DMS 273 treated with DMSO at 0.1 percent for 48 hours (cell line): ENCODE measurements at places on chromosomes 5 and 9.

- no peak for DNase-seq
These were observed 12.6 kb upstream of the ENDOG start for GRCh38 chr9:128805661-128806060.

DNA sequence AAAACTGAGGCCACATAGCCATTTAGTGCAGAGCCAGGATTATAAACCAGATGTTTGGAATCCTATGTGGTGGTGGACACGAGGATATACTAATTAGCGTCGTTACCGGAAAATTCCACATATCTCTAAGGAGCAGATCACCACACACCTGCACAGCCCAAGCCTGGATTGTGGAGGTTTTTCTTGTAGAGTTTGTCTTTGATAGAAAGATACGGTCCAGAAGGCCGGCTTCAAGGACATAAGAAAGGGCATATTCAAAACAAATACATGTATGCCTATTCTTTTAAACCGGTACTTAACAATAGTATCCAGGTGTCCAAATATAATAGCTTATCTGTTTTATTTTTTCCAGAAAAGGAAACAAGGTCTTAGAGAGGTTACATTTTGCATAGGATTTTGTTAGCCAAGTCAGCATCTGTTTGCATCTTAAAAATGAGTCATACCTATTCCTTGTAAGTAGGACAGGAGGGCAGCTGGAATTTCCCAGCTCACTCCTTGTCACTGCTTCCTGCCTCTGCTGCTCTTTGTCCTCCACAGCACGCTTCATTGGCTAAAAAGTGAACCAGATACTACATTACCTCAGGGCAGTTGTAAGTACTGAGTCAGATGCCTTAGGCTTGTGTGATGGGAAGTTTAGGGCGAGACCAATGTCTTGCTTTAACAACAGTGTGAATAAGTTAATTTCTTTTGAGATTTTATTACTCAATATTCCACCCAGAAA lies 3.6 kb downstream of the TMC1 start:
- no peak for DNase-seq

- DNase-seq = no peak
These were observed 40.1 kb downstream of the CCNJL start for GRCh38 chr5:160272264-160272663.

GRCh38 chr5:107519900-107520354 lies 150.8 kb downstream of the EFNA5 start:
- DNase-seq = no peak

- DNase-seq = no peak
These were observed 22.0 kb upstream of the PTBP3 start for GRCh38 chr9:112355427-112355897.

DNA sequence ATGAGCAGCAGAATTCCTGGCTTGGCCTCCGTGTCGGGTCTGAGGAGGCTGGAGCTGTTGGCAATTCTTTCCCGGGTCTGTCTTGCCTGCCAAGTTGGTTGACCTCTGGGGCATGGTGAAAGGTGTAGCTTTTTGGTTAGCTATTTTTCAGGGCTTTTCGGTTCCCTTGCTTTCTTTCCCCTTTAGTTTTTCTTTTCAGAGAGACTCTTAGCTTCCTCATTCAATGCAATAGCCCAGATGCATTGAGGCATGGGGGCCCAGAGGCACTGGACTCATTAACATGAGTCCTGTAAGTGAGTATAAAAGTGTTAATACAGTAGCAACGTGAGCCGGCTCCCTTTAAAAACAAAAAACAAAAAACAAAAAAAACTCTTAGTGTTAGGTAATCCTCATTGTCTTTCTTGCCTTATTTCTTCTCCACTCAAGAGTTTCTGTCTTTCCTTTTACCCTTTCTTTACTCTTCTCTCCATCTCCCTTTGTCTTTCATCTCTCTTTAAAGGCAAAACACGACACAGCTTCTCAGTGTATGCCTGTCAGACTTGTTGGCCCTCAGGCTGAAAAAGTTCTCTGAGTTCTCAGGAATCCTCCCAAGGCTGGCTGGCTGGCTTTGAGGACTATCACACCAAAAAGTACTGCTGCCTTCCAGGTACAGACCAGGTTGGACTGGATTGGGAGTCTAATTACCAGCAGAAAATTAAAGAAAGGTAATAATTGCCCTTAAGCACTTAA lies 289.9 kb upstream of the TUT7 start:
- DNase-seq = no peak

- no peak for DNase-seq
These were observed 1.7 kb upstream of the RABL6 start for GRCh38 chr9:136806067-136806466.

- DNase-seq = no peak
These were observed 170.7 kb upstream of the IRX1 start for GRCh38 chr5:3424946-3425345.

GRCh38 chr5:60584304-60584703 lies 115.7 kb downstream of the DEPDC1B start:
- no peak for DNase-seq

- DNase-seq = no peak
These were observed 176.8 kb upstream of the PAPPA start for GRCh38 chr9:115976781-115977180.

GRCh38 chr9:112081918-112082729 lies 93.0 kb downstream of the SUSD1 start:
- no peak for DNase-seq

DNA sequence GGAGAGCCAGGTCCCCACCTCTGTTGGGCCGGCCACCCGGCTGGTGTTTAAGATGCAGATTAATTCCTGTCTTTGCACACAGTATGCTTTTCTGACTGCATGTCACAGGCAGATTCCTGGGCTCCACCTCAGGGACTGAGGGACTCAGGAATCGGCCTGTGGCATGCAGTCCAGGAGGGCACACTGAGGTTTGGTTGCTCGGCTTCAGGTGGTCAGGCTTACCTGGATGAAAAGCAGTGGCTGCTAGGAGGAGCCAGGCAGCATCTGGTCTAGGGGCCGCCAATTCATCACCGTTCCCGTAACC lies 1.1 kb downstream of the WDR5 start:
- DNase-seq = no peak

DNA sequence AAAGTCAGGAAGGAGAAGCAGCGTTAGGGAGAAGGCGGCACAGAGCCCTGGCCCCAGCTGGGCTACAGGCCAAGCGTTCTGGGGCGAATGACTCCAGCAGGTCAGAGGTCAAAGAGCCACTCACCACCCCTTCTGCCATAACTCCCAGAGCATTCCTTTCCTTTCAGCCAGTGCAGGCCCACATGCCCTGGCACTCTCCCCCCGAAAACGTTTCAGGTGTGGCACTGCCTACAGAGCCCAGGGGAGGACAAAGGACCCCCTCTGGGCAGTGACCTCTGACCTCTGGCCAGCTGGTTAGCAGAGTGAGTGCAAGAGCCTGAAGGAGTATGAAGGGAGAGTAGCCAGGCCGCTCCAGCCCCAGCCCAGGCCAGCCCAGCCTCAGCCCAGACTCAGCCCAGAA lies 4.9 kb downstream of the ABCA2 start:
- no peak for DNase-seq

GRCh38 chr9:10331157-10331556 lies 281.6 kb downstream of the PTPRD start:
- no peak for DNase-seq

DNA sequence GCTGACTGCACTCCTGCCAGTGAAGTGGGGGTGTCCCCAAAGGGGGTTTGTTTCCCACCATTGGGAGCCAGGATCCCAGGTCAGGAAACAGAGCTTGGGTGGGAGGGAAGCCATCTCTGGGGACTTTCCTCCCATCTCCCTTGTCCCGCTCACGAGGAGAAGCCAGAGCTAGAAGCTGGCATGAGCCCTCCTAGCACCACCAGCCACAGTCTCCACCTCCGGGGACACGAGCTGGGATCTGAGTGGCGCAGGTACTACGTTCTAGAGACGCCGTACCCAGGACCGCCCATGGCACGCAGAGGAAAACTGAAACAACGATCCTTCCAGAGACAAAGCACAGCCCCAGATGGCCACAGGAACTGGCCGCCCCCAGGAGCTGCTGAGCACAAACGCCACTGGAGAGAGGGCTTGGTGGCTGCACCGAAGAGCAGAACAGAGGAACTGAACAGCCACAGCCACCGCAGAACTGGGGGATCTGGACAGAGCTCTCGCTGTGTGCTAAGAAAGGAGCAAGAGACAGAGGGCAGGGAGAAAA lies 29.8 kb downstream of the ADAMTS2 start:
- DNase-seq = no peak

DNA sequence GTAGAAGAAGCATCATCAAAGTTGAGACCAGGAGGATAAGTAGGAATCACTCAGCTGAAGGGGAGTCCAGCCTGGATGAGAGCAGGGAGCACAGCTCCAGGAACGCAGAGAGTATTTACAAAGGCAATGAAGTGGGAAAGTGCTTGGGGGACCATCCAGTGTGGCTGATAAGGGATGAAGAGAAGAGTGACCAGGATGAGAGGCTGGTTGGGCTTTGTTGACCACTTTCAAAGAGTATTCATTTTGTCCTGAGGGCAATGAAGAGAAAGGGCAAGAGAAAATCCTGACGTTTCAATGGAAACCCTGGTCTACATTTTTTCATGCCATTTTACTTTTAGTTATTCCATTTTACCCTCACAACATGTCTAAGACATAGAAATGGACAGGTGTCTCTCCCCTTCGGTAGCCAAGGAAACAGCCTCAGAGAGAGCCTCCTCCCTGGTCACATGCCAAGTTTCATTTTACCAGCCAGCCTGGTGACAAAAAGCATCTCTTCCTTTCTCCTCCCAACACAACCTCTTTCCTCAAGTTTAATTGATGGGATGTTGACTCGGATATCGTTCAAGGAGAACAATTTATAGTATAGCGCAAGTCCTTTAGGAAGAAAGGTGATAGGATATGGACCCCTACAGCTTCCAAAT lies 492.7 kb upstream of the CLINT1 start:
- no peak for DNase-seq

- DNase-seq = no peak
These were observed 137.8 kb downstream of the GADD45G start for GRCh38 chr9:89742660-89743059.

GRCh38 chr5:151068433-151069197 lies 12.2 kb downstream of the TNIP1 start:
- no peak for DNase-seq

- no peak for DNase-seq
These were observed 141.4 kb downstream of the NPR3 start for GRCh38 chr5:32852535-32852934.

DNA sequence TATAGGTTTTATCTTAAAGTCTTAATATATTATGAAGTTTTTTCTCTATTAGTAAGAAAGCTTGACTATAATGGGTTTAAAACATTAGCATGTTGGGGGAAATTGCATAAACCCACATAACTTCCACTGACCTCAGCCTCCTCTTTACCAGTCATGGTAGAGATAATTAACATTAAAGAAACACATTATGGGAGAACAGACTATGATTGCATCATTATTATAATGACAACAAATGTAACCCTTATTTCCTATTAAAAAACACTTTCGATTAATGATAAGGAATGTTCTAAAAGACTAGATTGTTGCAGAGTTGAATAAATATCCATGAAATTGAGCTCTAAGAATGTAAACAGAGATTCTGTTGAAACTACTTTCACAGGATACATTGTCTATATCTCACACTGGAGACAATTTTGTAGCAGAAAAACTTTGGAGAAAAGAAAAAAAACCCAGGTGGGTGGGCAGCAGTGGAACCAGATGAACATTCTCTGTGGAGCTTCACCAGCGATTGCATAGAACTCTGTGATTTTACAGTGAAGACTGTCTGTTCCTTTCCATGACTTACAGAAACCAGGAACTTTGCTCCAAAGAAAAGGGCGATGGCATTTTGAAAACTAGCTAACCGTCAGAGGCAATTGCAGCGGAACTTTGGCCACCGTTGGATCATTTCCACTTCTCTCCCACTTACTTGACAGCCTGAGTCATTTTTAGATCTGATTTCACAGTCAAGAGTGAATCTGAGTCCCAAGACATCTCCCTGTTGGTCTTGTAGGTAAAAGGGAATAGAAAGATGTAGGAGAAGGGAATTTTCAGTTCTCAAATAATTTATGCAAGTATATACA lies 21.0 kb upstream of the ERAP2 start:
- DNase-seq = no peak

DNA sequence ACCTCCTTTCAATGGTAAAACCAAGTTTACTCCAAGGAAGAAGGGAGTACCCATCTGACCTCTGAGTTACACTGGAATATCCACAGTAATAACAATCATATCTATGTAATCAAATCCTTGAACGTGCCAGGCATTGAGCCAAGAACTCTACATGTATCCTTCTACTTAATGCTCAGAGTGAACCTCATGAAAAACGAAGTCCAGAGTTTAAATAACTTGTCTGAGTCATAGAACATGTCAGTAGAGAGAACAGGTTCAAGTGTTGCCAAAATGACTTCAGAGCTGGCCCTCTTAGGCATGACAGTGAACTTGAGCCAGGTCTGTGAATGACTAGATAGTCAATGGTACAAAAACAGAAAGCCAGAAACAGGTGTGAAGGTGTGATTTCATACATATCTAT lies 164.1 kb upstream of the ZNF618 start:
- DNase-seq = no peak

GRCh38 chr9:127522727-127523126 lies 71.4 kb downstream of the LRSAM1 start:
- no peak for DNase-seq

DNA sequence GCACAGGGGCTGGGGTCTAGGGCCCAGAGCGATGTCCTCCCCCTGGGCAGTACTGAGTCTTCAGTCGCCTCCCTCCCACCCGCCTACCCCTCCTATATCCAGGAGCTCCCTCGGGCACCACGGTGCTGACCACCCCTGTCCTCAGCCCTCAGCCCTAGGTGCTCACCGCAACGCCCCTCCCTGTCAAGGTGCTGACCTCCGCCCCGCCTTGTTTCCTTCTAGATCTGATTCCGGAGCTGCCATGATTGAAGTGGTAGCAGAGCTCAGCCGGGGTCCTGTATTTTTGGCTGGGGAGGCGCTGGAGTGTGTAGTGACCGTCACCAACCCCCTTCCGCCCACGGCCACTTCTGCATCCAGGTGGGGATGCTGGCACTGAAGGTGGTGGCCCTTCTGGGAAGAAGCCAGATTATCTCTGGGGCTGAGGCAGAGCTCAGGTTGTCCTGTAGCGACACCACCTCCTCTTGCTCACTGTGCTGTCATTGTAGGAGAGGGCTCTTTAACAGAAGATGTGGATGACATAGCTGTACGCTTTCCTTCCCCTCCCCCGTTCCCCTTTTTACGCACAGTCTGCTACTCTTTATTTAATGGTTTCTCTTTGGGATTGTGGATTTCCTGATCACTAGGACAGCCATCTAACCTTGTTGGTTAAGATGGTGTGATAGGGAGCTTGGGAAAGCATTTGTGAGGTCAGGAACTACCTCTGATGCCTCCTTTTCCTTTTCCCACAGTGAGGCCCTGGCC lies 598 bp downstream of the RGP1 start:
- no peak for DNase-seq

- no peak for DNase-seq
These were observed 111.7 kb upstream of the MSX2 start for GRCh38 chr5:174612686-174613085.

- no peak for DNase-seq
These were observed 27.7 kb upstream of the TNIP1 start for GRCh38 chr5:151108566-151108965.

DNA sequence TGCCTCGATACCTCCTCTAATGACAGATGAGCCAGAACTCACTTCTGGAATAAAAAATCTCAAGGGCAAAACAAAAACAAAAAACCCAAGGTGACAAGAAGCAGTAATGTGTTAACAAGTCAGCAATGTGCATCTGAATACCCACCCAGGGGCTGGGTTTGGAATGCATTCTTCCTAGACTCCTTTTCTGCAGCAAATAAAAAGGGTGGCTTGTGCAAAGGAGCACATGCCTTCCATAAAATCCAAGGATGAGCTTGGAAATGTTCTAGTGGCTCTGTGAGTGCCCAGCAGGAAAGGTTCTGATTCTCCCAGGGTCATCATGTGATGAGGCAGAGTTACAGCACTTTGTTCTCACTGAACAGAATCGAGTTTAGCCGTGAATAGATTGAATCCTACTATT lies 599.9 kb downstream of the RAB3C start:
- DNase-seq = no peak

- no peak for DNase-seq
These were observed 67.9 kb upstream of the PANK3 start for GRCh38 chr5:168647083-168647482.
